ENCODE measurements at places on chromosomes 7 and 10.

GRCh38 chr7:31101544-31101943 lies 49.4 kb downstream of the ADCYAP1R1 start:
- DNase-seq: no peak

DNA sequence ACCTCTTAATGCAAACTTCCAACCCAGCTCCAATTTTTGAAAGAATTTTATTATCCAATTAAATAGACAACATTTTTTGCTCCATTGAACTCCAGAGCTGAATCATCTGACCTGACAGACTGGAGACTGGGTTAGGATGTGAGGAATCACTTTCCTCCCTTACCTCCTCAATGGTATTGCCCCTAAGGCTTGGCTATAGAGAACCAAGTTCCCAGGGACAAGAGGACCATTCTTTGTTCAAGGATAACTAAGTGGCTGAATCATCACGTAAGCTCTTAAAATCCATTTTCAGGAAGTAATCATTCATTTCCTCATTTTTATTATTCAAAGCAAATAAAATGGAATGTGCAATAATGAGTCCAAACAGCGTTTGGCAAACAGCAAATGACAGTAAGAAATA lies 335.1 kb downstream of the GATA3 start:
- DNase-seq: peak; percentile 49

GRCh38 chr7:17126413-17127268 lies 171.8 kb upstream of the AHR start:
- DNase-seq: no peak

DNA sequence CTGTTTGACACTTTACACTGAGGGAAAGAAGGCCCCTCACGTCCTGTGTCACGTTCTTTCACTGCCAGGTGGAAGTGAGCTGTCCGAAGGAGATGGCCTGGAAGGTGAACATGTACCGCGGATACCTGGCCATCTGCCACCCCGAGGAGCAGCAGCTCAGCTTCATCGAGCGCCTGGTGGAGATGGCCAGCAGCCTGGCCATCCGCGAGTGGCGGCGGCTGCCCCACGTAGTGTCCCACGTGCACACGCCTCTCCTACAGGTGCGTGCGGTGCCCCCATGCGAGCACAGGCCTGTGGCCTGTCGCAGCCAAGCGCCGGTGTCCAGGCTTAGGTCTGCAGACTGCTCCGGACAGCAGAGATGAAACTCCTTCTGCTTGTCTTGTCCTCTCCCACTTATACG lies 103.4 kb downstream of the TRRAP start:
- no peak for DNase-seq

DNA sequence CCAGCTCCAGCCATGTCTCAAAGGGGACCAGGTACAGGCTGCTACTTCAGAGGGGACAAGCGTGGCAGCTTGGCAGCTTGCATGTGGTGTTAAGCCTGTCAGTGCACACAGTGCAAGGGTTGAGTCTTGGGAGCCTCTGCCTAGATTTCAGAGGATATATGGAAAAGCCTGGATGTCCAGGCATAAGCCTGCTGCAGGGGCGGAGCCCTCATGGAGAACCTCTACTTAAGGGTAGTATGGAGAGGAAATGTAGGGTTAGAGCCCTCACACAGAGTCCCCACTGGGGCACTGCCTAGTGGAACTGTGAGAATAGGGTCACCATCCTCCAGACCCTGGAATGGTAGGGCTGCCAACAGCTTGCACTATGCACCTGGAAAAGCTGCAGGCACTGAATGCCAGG lies 7.7 kb upstream of the NT5C3A start:
- no peak for DNase-seq

- no peak for DNase-seq
Measured at GRCh38 chr10:122530177-122530576, 30.4 kb upstream of the DMBT1 start.

GRCh38 chr10:71079761-71080380 lies 132.5 kb upstream of the UNC5B start:
- no peak for DNase-seq

- no peak for DNase-seq
Measured at GRCh38 chr10:11509036-11509435, 102.4 kb downstream of the USP6NL start.

DNA sequence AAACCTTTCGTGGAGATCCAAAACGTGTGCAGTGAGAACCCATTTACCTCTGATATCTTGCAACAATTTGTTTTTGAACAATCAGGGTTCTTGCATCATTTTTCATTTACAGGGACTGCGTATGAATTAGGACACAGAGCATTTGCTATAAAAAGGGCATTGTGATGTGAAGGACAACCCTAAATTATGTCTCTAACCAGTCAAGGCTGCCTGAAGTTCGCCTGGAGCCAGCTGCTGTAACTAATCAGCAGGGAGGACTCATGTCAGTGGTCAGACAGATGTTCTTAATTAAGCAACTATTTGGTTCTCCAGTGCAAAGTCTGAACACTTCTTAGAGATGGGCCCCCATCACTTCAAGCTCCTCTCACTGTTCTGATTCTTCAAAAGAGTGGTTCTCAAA lies 674.8 kb downstream of the KCNMA1 start:
- DNase-seq: peak; percentile 67

DNA sequence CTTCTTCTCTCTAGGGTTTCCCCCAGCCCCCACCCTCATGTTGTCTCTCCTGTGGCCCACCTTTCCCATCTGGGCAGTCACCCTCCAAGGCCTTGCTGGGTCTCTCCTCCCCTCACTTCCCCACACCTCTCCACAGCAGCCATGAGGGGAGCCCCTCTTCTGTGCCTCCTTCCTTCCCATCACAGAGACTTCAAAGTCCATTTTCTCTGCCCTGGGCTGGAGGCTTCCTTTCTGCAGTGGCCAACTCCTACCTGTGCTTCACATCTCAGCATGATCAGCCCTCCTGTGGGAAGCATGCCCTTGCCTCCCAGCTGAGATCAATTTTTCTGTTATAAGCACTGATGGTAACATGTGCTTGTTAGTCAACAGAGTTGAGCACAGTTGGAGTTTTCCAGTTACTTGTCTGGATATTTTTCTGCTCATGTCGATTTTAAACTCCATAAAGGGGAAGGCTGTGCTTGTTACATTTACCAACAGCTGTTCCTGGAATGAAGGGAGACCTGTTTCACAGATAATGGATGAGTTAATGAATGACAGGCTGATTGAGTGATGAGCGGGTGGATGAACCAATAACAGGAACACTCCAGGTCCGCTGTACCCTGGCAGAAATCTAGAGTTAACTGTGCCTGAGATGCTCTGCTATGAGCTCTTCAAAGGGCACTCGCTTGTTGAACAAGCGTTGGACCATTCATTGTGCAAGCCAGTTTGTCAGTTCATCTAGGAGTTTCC lies 71.4 kb upstream of the PRSS58 start:
- DNase-seq: no peak

DNA sequence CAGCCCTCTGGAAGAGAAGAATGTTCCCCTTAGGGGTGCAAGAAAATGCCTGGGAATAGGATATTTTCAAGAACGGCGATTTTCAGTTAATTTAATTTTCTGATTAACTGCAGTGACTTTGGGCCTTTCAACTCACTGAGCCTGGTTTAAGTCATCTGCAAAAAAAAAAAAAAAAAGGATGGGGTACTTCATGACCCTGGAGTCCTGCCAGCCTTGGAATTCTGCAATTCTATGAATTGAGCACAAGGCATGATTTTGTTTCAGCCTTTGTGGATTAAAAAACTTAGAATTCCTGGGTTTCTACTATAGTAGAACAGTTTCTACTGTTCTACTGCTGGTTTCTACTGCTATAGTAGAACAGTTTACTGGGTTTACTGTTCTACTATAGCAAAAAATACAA lies 58.3 kb upstream of the CALD1 start:
- no peak for DNase-seq

- DNase-seq: peak; percentile 18
Measured at GRCh38 chr10:89916468-89917215, 215.3 kb downstream of the KIF20B start.

DNA sequence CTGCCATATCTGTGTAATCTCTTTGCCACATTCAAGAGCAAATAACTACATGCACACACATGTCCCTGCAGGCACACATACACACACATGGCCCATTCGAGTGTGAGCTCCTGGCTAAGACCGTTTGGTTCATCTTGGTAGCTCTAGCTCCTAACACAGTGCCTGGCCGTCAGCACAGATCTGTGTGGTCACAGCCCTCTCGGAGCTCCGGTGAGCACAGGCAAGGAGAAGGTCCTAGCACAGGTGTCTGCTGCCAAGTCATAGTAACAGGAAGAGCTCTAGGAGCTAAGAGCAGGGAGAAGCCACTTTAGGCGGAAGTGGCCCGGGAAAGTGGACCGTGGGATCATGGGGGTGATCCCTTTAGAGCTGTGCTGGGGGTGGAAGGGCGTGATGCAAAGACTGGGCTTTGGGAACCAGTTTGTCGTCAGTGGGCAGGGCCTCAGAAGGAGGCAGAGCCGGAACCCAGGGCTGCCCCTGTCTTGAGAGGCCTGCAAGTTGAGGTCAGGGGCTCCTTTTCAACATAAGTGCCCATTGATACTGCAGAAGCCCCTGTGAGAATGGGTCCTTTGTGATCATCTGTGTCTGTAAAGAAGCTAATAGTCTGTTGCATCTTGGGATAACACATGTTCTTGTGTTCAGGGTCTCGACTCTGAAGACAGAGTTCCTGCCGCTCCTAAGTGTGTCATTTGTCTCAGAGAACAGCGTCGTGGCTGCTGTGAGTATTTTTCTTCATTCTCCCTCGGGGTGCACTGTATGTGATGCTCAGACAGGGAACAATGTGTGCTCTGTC lies 16.6 kb upstream of the ARPC1B start:
- no peak for DNase-seq

DNA sequence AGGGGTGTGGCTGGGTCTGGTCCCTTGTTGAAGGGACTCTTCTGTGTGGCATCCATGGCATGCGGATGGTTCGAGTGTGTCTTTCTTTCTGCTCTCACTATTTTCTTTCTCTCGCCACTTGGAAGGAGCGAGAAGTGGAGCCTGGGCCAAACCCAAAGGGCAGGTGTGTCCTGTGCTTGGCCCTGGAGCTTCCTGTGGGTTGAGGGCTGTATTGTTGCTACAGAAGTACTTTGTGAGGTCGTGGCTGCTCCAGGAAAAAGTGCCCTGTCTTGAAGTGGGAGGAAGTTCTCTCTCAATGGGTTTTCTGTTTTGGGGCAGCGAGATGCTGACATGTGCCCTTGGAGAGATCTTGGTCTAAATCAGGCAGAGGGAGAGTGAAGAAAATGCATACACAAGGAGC lies 72.0 kb downstream of the DOCK1 start:
- no peak for DNase-seq

GRCh38 chr7:57653262-57653830 lies 203.4 kb downstream of the ZNF716 start:
- DNase-seq: no peak

GRCh38 chr7:16880554-16880953 lies 1.2 kb downstream of the AGR3 start:
- DNase-seq: no peak

- no peak for DNase-seq
Measured at GRCh38 chr10:77212632-77213031, 425.0 kb downstream of the KCNMA1 start.

DNA sequence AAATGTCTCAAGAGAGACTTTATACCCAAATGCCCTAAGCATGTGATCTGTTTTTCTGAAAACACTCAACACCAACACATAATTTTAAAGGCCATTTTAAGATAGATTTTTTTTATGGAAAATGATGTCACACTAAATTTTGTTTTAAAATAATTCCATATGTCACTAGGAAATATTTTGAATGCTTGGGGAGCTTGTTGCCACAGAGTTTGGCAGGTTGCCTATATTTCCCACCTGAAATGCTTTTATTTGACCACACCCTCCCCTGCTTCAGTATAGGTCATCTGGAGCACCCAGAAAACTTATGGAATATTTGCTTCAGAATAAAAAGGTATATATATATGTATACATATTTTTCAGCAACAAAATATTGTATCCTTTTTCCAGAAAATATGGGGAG lies 180.0 kb upstream of the ANK3 start:
- no peak for DNase-seq

- no peak for DNase-seq
Measured at GRCh38 chr7:4163565-4164203, 518.4 kb upstream of the FOXK1 start.

- no peak for DNase-seq
Measured at GRCh38 chr10:50533296-50533695, 90.5 kb downstream of the SGMS1 start.

DNA sequence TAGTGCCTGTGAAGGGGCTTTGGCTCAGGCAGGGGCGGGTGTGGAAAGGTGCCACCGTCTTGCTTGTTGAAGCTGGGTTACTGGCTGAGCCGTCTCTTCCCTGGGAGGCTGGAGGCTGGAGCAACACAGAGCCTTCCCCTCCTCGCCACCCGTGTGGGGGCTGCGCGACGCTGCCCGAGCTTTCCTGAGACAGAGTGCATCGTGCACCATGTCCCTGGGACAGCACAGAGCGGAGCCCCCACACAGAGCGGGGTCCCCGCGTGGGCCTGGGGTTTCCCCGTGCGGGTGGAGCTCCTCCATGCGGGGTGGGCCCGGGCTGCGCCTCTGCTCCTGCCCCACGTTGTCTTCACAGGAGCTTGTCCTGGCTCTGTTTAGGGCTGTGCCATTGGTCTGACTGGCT lies 69.9 kb downstream of the INPP5A start:
- DNase-seq: no peak

DNA sequence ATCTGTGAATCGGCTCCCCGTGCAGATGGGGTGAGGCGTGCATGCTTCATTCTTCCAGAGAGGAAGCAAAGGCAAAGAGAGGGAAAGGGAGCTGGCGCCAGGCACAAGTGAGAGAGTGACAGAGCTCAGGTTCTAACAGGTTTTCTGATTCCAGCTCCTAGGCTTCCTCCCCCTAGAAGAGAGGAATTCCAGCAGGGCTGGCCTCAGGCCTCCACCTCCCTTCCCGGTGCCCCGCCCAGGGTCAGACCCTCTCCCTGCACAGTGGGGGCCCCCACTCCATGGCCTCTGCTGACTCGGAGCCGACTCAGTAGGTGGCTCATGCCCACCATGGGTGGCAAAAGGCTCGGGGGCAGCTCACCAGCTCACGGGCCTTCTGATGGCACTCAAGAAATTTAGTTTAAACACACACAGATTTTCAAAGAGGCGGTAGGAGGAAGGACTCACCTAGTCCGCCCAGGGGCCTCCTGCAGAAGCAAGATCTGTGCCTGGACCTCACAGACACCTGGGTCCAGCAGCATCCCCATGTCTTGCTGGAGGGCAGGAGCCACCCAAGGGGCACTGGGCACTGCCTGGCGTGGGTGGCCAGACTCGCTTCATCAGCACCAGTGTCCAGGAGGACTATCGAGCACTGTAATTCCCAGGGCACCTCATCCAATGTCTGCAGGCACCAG lies 183.5 kb downstream of the MAD1L1 start:
- no peak for DNase-seq

DNA sequence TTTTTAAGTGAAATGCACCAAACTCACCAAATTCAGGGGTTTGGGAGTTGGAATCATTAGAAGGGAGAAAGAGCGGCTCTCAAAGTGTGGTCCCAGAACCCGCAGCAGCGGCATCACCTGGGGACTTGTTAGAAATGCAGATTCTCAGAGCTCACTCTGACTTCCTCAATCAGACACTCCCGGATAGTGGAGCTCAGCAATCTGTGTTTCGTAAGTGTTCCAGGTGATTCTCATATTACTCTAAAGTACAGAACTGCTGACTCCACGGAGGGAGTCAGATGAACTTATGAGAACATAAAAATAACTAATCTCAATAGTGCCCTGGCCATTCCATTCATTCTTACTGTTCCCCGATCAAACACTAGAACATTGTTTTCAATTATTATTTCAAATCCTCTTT lies 358.7 kb upstream of the MYO3A start:
- no peak for DNase-seq

All from fibroblast of skin of right biceps (primary cell).